B cell (primary cell): ENCODE measurements at places on chromosomes 6 and 20. TPM values are rescaled to one million over a fixed set of nuclear protein-coding genes. Genes with fewer than 3 reads are reported as not detected.

PSORS1C2 gene
- total RNA-seq, result not detected in 2 replicates

DNA sequence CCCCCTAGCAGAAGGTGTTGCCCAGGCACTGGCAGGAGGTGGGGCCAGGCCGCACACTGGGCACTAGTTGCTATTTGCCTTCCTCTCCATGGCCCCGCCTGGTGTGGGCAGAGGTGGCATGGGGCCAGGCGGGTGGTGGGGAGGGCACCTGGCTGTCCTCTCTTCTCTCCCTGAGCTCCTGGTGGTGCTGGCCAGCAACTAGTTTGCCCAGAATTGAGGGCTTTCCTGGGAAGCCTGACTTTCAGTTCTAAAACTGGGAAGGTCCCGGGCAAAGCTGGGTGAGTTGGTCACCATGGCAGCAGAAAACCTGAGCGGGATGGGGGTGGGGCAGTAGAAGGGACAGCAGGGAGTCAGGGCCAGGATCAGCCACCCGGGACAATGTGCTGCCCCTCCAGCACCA lies 48.2 kb downstream of the RBM38 start:
- H3K27me3 ChIP-seq, result no peaks in the 10 kb centered on the region
- H3K4me1 ChIP-seq, result peaks cover 22% of the 10 kb centered on the region
- no peak for DNase-seq

GRCh38 chr6:168686831-168687730 lies 246.1 kb downstream of the SMOC2 start:
- no peaks in the 10 kb centered on the region for H3K36me3 ChIP-seq
- no peaks in the 10 kb centered on the region for H3K4me1 ChIP-seq
- H3K27ac ChIP-seq, result no peak overlapping the region
- no peak overlapping the region for H3K4me3 ChIP-seq
- DNase-seq, result no peak

DNA sequence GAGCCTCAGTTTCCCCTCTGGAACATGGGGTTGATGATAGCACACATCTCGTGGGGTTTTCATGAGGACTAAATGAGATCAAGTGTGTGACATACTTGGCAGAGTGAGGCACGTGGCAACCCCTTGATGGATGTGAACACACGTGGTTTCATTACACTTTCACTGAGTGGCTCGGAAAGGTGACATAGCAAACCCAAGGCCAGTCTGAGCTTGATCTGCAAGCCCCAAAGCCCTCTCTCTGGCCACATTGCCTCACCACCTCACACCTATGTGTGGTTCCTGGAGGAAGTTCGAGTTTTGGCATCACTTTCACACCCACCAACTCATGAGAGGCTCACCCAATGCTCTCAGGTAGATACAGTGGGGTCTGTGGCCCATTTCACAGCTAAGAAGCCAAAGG lies 60.0 kb downstream of the CPNE5 start:
- no peak overlapping the region for H3K27ac ChIP-seq
- H3K4me1 ChIP-seq, result peaks cover 28% of the 10 kb centered on the region
- H3K27me3 ChIP-seq, result no peaks in the 10 kb centered on the region
- no peaks in the 10 kb centered on the region for H3K36me3 ChIP-seq
- no peak overlapping the region for H3K4me3 ChIP-seq
- no peak for DNase-seq

NKAPL gene
- total RNA-seq, result 0.52 and 0.66 TPM in 2 replicates

- no peak for DNase-seq
- H3K4me1 ChIP-seq, result peaks cover 41% of the 10 kb centered on the region
- H3K36me3 ChIP-seq, result no peaks in the 10 kb centered on the region
- H3K27ac ChIP-seq, result no peak overlapping the region
- no peak overlapping the region for H3K4me3 ChIP-seq
- no peaks in the 10 kb centered on the region for H3K27me3 ChIP-seq
Measured at GRCh38 chr20:19812696-19813095, 54.6 kb downstream of the RIN2 start.

SPATS1 gene
- total RNA-seq, result not detected in 2 replicates

- no peaks in the 10 kb centered on the region for H3K36me3 ChIP-seq
- peaks cover 15% of the 10 kb centered on the region for H3K4me1 ChIP-seq
- H3K27ac ChIP-seq, result no peak overlapping the region
Measured at GRCh38 chr20:51379601-51380341, 162.7 kb downstream of the NFATC2 start.

KIF25 gene
- not detected in 2 replicates for total RNA-seq

- no peak for DNase-seq
- H3K4me1 ChIP-seq, result no peaks in the 10 kb centered on the region
- no peak overlapping the region for H3K27ac ChIP-seq
- no peak overlapping the region for H3K4me3 ChIP-seq
Measured at GRCh38 chr6:81890846-81891245, 138.4 kb upstream of the TENT5A start.

- H3K4me3 ChIP-seq, result no peak overlapping the region
- peaks cover 52% of the 10 kb centered on the region for H3K27me3 ChIP-seq
- H3K4me1 ChIP-seq, result peaks cover 5% of the 10 kb centered on the region
- no peaks in the 10 kb centered on the region for H3K36me3 ChIP-seq
- H3K27ac ChIP-seq, result no peak overlapping the region
- DNase-seq, result no peak
Measured at GRCh38 chr20:25076731-25077609, 5.0 kb downstream of the VSX1 start.

DNA sequence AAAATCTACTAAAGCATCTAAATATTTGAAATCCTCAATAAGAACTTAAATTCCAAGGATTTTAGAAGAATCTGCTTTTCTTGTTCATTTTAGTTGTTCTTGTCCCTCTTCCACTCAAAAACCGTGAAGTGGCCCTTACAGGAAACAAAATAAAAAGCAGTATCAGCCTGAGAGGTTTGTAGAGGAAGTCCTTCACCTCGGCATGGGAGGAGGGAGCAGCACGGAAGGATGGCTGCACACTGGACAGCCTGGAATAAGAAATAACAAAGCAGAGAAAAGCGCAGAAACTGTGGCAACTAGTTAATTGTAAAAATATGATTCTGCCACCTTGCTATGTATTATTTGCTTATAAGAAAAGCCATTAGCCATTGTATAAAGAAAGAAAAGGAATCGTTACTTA lies 46.1 kb downstream of the RALGAPA2 start:
- no peak for DNase-seq
- no peaks in the 10 kb centered on the region for H3K36me3 ChIP-seq

GRCh38 chr6:63745784-63746183 lies 110.2 kb downstream of the PHF3 start:
- no peak for DNase-seq
- H3K4me3 ChIP-seq, result no peak overlapping the region
- H3K27me3 ChIP-seq, result no peaks in the 10 kb centered on the region

GRCh38 chr20:37914672-37915433 lies 11.9 kb downstream of the VSTM2L start:
- peak; percentile 62 for DNase-seq
- no peak overlapping the region for H3K27ac ChIP-seq
- no peak overlapping the region for H3K4me3 ChIP-seq
- H3K36me3 ChIP-seq, result no peaks in the 10 kb centered on the region

TREML2 gene
- total RNA-seq, result 9.6 and 10.3 TPM in 2 replicates

- H3K36me3 ChIP-seq, result no peaks in the 10 kb centered on the region
- H3K27me3 ChIP-seq, result no peaks in the 10 kb centered on the region
- H3K27ac ChIP-seq, result no peak overlapping the region
- no peak for DNase-seq
Measured at GRCh38 chr6:170206317-170206621, 84.6 kb downstream of the DLL1 start.

PRPH2 gene
- 0.10 and 0.15 TPM in 2 replicates for total RNA-seq

- no peak overlapping the region for H3K27ac ChIP-seq
- no peaks in the 10 kb centered on the region for H3K27me3 ChIP-seq
- peaks cover 3% of the 10 kb centered on the region for H3K4me1 ChIP-seq
- DNase-seq, result no peak
- H3K4me3 ChIP-seq, result no peak overlapping the region
Measured at GRCh38 chr6:117595099-117595923, 7.0 kb downstream of the GOPC start.

GRCh38 chr20:50526403-50526989 lies 16.3 kb downstream of the PTPN1 start:
- no peaks in the 10 kb centered on the region for H3K27me3 ChIP-seq
- no peak overlapping the region for H3K4me3 ChIP-seq
- H3K4me1 ChIP-seq, result peaks cover 87% of the 10 kb centered on the region
- peak overlapping the region; percentile 69 for H3K27ac ChIP-seq

- DNase-seq, result no peak
- no peaks in the 10 kb centered on the region for H3K27me3 ChIP-seq
- no peak overlapping the region for H3K4me3 ChIP-seq
- no peak overlapping the region for H3K27ac ChIP-seq
- H3K36me3 ChIP-seq, result peaks cover 28% of the 10 kb centered on the region
Measured at GRCh38 chr20:49287555-49288249, 9.8 kb upstream of the ZNFX1 start.

DNA sequence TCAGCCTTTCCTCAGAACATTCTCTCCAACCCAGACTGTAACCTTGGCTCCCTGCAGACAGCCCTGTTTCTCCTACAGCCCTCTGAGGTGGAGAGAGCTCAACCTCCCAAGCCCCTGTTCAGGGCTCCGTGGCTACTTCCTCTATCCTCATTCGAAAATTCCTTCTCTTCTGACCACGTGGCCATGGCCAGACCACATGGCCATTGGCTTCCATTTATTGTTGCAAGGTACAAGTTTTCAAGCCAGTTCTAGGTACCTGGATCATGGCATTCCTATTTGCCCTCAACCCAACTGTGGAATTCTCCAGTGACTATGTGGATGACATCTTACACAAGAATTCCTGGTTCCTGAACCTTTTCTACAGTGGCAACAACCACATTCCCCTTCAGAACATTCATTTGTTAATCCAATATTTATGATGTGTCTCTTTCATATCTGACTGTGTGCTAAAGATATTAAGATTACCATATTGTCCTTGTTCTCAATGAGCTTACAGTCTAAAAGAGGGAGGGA lies 161.9 kb downstream of the GMPR start:
- H3K36me3 ChIP-seq, result no peaks in the 10 kb centered on the region
- H3K4me1 ChIP-seq, result peaks cover 6% of the 10 kb centered on the region
- no peaks in the 10 kb centered on the region for H3K27me3 ChIP-seq
- DNase-seq, result no peak
- H3K4me3 ChIP-seq, result no peak overlapping the region

DNA sequence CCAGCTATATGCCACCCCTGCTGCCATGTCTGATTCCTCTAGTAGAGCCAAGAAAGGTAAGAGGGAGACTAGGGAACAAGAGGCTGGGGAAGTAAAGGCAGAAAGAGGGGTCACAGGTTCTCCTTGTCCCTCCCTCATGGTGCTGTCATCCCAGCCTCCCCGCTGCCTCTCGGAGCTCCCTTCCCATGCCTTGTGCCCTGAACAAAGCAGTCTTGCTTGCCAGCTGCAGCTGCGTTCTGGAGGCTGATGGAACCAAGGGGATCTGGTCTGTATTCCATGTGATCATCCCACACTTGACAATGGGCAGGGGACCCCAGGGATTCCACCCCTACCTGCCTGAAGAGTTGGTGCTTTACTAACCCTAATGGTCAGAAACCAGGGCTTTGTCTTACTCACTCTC lies 61.4 kb downstream of the DAAM2 start:
- H3K4me1 ChIP-seq, result no peaks in the 10 kb centered on the region
- H3K4me3 ChIP-seq, result no peak overlapping the region
- H3K36me3 ChIP-seq, result no peaks in the 10 kb centered on the region
- peaks cover under 1% of the 10 kb centered on the region for H3K27me3 ChIP-seq
- DNase-seq, result no peak

TRIM40 gene
- not detected in 2 replicates for total RNA-seq

TP53TG5 gene
- total RNA-seq, result not detected in 2 replicates

DNA sequence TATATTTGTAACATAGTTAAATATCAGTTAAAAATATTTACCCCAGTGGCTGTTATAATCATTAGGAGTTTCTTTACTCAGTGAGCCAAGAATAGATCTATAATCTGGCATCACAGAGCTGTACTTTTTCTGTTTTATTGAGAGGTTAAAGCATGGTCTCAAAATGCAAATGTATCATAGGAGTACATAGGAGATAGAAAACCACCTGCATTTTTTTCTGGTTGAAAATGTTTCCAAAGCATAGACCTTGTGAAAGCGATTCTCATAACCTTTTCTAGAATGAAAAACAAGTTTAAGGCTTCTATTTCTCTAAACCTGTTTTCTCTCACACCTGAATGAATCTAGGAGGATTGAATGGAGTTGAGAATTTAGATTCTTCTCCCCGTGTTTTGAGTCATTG lies 14.4 kb downstream of the KCNQ5 start:
- no peak overlapping the region for H3K4me3 ChIP-seq
- no peak overlapping the region for H3K27ac ChIP-seq
- H3K4me1 ChIP-seq, result no peaks in the 10 kb centered on the region
- no peak for DNase-seq
- peaks cover under 1% of the 10 kb centered on the region for H3K36me3 ChIP-seq

DNA sequence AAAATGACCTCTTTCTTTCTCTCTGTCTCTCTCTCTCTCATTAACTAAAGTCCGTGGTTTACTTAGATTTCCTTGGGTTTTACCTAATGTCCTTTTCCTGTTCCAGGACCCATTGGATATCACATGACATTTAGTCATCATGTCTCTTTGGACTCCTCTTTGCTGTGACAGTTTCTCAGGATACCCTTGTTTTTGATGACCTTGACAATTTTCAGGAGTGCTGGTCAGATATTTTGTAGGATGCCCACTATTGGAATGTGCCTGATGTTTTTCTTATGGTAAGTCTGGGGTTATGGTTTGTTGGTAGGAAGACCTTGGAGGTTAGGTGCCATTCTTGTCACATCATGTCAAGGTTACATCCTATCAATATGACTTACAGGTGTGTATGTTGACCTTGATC lies 199.2 kb upstream of the HTR1E start:
- no peak overlapping the region for H3K4me3 ChIP-seq
- DNase-seq, result no peak
- no peaks in the 10 kb centered on the region for H3K4me1 ChIP-seq

NPEPL1 gene
- 34.3 and 37.2 TPM in 2 replicates for total RNA-seq

GRCh38 chr6:89281779-89282246 lies 33.3 kb downstream of the GABRR2 start:
- H3K4me3 ChIP-seq, result no peak overlapping the region
- DNase-seq, result peak; percentile 58
- no peak overlapping the region for H3K27ac ChIP-seq
- H3K36me3 ChIP-seq, result no peaks in the 10 kb centered on the region

DNA sequence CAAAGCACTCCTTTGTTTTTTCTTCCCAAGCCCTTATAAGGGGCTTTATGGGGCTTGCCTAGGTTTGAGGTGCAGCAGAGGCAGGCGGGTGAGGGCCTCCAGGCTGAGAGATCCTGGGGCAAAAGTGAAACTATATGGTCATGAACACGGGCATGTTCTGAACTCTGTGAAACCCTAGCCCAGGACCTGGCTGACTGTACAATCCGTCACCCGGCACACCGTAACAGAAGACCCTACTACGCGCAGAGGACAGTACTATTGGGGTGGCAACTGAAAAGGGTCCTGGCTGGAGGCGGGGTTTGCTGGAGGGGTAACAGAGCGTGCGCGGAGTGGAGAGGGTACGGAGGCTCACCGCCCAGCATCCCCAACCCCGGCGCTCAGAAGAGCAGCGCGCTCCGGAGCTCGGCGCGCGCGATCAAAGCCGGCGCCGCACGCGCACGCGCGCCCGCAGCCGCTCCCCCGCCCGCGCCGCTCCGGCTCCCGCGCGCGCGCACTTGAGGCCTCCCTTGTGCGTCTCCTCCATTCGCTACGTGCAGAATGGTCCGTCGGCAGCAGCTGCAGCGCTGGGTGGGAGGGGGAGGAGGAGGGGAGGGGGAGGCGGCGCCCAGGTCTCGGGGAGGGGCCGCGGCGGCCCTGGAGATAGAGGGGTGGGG lies 54.2 kb downstream of the MRPL14 start:
- H3K4me3 ChIP-seq, result peak overlapping the region; percentile 69
- H3K27me3 ChIP-seq, result no peaks in the 10 kb centered on the region
- H3K27ac ChIP-seq, result no peak overlapping the region
